HTR-8/SVneo (cell line): ENCODE measurements at places on chromosomes 11 and 22.

GRCh38 chr11:111448414-111448813, 63.8 kb downstream of the BTG4 start:
- no peak for DNase-seq

DNA sequence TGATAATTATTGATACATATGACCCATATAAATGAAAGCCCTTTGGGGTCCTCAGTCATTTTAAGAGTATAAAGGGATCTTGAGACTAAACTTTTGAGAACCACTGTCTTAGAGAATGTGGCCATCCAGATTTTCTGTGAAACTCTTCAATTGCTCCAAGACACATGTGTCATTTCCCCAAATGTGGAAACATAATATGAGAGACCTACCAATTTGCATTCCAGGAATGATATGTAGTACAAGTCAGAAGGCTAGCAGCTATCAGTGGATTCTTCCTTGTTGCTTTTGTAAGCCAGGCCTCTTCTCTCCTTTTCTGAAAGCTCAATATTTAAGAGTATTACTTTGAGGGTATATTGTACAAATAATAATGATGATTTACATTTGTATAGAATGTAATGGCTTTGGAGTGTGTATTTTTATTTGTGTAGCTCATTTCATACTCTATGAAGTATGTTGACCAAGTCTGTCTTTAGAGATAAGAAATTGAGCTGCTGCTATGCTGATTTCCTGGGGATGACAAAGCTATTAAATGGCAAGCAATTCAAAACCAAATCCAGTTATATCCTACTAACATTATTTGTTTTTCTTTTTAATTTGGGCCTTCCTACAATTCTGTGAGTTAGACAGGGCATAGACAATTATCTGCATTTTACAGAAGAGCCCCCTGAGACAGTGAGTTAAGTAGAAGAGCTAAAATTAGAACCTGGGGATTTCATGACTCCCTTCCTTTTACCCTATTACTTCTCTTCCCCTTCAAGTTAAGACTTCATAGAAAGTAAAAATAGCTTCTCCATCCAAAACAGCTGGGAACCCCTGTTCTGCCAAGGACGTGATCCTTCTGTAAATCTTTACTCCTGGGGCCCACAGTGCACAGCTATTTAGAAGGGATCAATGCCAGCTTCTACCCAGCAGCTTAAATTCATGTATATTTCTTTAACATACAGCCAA, 131.9 kb downstream of the WNT11 start:
- DNase-seq, result no peak

- DNase-seq, result no peak
Measured at GRCh38 chr11:21736404-21736803, 456.5 kb upstream of the ANO5 start.

GRCh38 chr11:126426820-126427749, 71.6 kb downstream of the ST3GAL4 start:
- no peak for DNase-seq

DNA sequence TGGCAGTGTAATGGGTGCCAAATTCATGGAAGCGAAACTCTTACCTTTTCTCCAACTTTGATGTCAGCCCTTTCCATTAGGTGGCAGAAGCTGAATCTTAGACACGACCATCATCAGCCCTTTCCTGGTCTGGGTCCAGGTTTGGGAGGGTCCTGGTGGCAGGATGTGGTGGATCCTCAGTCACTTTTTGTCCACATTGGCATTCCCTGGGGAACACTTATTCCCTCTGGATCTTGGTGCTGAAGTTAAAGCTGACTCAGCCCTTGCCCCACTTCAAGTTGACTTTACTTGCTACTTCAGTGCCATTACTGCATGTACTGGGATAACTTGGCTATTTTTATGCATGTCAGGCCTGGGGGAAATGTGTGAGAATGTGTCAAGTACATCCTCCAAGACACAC, 16.6 kb upstream of the NTM start:
- no peak for DNase-seq

GRCh38 chr11:11624204-11624603, 2.4 kb upstream of the GALNT18 start:
- no peak for DNase-seq

GRCh38 chr11:12251666-12252560, 125.5 kb upstream of the PARVA start:
- no peak for DNase-seq

- DNase-seq, result no peak
Measured at GRCh38 chr22:37175414-37176281, 12.4 kb downstream of the C1QTNF6 start.

- DNase-seq, result no peak
Measured at GRCh38 chr11:35812828-35813227, 131.0 kb upstream of the LDLRAD3 start.

DNA sequence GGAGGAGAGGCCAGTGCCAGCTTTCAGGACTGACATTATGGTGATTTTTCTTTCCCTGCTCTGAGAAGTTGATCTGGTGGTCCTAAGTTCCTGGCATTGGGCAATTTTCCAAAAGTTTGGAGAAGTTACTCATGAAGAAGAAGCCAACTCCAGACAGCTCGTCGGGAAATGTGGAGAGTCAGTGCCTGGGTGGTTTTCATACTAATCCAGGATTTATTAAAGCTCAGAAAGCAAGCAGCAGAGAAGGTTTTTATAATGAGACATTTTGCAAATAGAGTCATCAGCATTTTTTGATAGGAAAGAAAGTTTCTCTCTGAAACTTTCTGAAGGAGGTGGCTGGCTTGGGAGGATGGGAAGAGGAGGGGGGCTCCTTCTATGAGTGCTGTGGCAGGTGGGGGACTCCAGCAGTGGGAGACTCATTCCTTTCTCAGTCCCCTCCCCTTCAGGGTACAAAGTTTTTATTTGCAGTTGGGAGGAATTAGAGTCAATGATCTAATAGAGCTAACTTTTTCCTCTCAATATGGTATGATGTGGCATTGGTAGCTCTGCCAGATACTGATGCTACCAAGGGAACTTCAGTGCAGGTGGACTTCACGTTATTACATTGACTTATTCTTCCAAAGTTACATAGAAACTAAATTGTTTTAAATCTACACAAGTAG, 55.4 kb downstream of the LIF start:
- no peak for DNase-seq

DNA sequence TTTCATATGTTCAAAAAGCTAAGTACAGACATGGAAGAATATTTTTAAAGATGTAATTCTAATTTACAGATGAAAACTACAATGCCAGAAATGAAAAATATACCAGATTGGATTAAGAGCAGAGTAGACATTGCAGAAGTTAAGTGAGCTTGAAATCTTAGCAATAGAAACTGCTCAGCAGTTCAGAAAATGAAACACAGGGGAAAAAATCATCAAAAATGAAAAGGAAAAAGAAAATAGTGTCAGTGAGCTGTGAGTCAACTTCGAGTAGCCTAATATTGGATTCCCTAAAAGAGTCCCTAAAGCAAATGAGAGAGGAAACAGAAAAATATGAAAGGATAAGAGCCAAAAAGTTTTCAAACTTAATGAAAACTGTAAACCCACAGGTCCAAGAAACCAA, 25.8 kb upstream of the IL10RA start:
- DNase-seq, result no peak

DNA sequence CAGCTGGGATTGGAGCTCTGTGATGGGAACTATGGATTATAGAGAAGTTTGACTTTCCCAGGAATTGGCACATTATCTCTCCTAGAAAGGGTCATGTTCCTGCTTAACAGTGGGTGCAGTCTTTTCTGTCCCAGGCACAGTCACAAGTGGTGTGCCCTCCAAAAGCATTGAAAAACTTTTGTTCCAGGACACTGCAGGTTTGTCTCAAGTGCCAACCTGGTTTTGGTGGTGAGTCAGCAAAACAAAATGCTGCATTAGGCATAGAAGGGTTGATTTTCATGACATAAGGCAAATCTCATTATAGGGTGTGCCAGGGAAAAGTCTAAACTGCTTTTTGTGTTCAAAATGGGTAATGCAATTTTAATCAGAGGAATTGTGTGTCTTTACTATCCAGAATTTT, 4.9 kb downstream of the HTATIP2 start:
- DNase-seq, result no peak

DNA sequence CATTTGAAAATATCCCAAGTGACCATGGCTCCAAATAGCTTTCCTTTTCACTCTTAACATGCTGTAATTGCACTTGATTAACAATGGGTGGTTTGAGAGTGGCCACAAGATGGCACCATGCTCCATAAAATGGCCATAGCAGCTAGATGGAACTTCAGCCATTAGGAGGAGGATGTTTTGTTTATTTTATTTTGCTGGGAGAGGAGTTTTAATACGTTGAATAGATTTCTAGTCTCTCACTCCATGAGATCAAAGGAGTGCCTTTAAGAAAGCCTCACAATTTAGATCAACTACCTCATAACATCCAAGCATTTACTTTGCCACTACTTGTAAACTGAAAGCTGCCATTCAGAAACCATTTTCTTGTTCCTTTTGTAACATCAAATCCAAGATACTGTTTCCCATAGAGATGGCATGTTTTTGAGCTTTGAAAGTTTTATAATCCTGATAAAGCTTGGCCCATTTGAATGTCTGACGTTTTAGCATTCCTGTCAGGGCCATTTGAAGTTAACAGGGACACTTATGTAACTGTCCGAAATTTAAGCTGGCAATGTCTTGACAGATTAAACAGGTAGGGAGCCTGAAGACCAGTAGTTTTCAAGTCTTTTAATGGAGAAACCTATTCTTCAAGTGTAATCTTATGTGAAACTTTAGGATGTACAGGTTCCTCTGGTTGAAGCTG, 4.7 kb downstream of the FEN1 start:
- peak; percentile 65 for DNase-seq

GRCh38 chr11:57547854-57548377, 10.5 kb downstream of the SMTNL1 start:
- DNase-seq, result no peak

DNA sequence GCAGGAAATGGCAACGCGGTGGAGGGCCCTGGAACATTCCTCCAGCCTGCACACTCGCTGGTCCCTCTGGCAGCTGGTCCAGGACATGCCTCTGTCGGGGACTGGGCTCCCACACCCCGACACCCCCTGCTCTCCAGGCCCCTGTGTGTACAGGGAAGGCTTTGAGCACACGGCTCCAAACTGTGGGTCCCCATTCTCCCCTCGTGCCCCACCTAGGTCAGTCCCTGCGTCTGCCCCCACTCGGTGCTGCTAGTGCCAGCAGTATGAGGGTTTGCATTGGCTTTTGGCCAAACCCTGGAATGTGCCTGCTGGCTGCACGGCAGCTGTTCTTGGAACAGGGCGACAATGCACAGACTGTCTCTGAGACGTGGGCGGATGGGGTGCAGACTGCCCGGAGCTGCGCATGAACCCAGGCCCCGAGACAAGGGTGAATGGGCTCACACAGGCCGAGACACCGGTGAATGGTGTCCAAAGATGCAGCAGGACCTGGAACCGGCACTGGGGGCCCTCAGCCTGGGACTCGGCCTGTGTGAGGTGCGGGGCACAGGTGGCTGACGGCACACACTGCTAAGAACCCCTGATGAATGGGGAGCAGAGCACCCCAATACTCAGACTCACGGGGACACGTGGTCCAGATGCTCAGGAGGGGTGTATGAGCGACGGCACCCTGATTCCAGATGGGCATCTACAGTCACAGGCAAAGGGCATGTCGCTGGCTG, 7.5 kb upstream of the SYT8 start:
- peak; percentile 68 for DNase-seq

GRCh38 chr22:30010789-30011405, 69.4 kb upstream of the HORMAD2 start:
- DNase-seq, result no peak

DNA sequence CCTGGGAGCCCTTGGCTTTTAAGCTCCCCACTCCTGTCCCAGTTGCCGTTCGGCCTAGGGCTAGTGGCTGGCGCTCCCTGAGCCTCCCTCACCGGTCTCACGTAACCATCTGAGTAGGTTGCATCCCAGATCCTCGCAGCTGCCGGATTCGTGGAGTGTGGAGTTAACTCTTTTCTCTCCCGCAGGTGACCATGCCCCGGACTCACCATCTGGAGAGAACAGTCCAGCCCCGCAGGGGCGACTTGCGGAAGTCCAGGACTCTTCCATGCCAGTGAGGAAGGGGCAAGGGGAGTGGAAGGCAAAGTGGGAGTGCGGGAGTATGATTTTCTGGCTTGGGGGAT, 902 bp downstream of the MUS81 start:
- no peak for DNase-seq

DNA sequence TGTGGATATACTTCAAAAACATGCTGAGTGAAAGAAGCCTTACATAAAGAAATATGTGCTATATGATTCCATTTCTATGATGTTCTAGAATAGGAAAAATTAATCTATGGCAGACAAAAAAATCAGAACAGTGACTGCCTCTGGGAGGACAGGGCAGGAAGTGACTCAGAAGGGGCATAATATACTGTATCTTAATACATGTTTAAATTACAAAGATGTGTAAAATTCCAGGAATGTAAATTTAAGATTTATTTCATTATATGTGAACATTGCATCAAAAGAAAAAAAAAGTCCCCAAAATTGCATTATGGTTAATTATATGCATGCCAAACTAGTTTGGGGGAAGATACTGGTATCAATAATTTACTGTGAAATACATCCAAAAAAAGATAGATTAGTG, 32.2 kb downstream of the SBF2 start:
- no peak for DNase-seq

DNA sequence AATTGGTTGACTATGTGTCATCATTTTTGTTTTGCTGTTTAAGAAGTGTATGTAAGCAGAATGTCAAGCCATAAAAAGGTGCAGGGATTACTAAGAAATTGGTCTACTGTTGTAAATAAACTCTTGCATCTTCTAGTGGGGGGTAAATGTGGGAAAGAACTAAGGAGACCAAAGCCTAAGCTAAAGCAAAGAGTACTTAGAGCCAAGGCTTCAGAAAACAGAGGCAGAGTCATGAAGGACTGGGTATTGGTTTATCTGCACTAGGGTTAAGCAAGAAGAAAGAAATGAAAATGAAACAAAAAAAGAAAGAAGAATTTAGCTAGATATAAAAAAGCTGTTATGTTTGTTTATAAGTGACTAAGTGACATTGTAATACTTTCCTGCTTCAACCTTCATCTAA, 628.1 kb downstream of the METTL15 start:
- DNase-seq, result no peak

DNA sequence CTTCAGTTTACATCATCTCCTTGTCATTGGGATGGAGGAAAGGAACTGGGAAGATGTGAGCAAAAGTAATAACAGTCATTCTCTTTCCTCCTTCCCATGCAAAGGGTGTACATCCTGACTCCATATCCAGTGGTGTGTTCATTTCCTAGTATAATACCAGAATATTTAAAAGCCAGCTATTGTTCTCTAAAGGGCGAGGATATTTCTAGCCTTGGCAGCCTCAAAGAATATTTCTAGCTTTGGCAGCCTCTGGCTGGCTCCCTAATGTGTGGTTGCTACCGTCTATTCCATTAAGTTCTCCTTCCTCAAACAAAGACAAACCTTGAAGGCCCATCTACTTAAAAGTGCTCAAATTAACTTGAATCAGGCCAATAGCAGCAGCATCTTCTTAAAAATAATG, 114.0 kb downstream of the FAM76B start:
- DNase-seq, result no peak

- DNase-seq, result no peak
Measured at GRCh38 chr11:45262900-45263299, 23.2 kb downstream of the SYT13 start.

DNA sequence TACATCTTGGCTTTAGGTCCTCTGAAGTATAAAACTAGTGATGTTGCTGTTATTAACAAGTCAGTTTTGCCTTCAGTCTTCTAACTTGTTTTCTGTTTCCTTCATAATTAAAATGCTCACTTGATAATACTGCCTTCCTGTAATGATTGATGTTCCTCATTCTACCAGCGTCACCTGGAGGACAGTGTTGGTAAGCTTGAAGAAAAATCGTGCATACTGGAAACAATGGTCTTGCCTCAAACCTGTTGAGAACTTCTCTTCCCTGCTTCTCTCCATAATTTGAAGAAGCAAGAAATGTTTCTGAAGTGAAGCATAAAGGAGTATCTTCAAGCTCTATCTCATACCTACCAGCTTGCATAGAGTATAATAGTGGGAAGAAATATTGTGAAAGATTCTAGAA, 3.0 kb downstream of the YWHAH start:
- DNase-seq, result no peak
